ENCODE measurements at places on chromosomes 1 and 21.

- DNase-seq = no peak
These were observed 30.7 kb downstream of the MYOM3 start for GRCh38 chr1:24081190-24081589.

DNA sequence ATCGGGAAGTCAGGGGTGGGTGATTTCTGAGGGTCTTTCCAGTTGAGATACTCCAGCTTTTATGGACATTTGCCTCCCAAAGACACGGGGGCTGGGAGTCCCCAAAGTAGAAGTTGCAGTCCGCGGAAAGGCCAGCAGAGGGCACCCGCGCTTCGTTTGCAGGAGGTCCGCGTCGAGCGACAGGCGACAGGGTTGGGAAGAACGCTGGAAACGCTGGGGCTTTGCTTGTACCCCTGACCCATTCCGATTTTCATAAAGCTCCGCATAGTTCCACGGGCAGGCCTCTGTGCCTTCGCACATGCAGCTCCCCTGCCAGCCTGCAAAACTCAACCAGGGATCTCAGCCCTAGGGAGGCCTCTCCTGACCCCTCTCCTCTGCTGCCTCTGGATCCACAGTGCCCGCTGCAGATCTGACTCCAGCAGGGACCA is 44.2 kb upstream of the LAPTM5 start:
- peak; percentile 80 for DNase-seq

DNA sequence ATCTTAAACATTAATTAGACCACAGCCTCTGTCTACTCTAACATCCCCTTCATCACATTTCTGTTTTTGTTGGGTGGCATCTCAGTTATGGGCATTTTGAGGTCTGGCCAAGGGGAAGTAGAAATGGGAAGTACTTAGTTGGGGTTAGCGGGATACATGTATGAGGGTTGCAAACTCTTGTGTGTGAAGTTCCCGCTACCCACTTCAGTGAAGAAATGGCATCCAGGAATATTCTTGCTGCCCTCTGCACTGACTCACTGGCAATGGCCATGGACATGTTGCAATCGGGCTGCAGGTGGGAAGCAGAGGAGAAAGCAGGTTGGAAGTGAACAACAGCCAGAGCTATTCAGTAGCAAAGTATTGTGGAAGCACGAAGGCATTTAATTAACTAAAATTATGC is 7.4 kb downstream of the CD48 start:
- DNase-seq = no peak

GRCh38 chr1:46735708-46736324 is 16.9 kb upstream of the EFCAB14 start:
- DNase-seq = peak; percentile 75

DNA sequence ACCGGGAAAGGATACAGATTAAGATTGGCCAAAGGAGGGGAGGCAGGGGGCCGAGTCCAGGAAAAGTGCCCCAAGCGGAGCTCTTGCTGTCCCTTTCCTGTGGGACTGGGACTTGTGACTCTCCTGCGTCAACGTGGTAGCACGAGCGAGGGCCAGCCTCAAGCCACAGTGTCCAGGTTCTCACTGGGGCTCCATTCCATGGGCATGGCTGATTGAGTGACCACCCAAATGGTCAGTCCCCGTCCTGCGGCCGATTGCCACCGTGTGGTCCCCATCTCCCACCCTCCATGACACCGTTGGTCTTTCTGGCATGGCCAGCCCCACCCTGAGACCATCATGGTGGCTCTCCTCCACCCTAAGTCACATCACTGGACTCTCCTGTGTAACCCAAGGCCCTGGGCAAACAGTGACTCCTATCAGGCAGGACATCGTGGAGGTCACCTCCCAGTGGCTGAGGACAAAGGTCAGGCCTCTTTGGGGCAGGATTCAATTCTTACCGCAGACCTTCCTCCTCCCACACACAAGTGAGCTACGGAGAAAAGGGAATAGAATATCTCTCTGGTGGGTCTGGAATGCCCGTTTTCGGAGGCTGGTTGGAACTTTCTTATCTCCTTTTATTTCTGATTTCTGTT is 8.9 kb upstream of the C1orf174 start:
- no peak for DNase-seq

DNA sequence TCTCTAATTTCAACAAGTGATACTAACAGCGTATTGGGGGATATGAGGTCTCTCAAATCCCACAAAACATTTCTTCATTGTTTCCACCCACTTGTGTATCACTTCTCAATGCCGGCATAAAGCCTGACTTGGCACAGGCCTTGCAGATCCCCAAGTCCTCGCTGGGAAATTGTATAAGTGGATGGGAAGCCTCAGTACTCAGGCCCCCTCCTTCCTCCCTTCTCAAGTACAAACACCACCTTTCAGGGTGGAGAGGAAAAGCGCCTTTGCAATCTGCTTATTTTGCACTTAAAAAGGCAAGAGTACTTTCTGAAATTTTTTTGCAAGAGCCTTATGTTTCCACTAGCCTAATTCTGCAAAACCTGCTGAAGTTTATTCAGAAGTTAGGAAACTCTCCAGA is 25.8 kb upstream of the KLHDC8A start:
- DNase-seq = peak; percentile 56

DNA sequence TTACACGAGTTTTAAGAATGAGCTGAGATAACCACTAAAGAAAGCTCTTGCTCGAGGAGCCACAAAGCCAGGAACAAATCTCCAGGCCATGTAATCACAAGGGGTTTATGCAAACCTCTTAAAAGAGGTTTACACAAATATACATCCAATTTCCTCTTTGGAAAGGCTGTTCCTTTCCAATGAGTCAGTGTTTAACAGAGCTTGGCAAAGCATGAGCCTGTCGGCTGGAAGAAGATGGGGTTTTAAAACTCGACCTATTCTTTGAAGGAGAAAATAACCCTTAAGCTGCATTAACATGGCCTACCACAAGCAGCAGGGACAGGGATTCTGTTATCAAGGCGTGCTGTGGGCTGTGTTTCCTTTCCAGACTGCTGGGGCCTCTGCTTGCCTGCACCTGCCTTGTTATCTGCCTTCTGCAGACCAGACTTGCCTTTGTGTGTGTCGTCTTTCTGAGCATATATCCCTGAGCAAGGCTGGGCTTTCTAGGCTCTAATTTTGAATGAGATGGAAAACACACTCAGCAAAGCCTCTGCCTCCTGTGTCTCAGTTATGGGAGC is 40.6 kb upstream of the CYP2J2 start:
- DNase-seq = no peak

GRCh38 chr1:22563671-22564602 is 648 bp downstream of the EPHA8 start:
- DNase-seq = no peak

DNA sequence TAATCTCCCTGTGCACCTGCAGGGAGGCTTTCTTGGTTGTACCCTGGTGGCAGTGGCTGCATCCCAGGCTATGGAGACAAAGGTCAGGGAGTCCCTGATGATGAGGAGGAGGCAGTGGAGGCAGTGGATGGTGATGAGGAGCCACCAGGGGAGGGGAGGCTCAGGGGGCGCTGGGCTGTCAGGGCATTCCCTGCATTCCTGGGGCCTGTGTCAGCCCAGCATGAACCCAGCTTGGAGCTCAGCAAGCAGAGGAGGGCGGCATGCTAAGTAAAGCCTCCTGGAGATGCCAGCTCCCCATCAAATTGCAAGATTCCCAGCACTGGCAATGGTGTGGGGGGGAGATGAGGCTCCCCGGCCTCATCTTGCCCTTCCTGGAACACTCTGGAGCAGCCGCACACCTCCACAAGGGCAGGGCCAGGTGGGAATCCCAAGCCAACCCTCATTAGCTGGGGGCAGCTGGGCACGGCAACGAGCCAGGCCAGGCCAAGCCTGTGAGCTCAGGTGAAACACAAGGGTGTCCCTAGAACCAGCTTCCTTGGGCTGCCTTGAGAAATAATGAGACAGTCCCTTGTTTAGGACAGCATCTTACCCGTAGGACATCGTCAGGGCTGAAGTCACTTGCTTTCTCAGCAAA is 469.5 kb downstream of the MATN1 start:
- DNase-seq = no peak

DNA sequence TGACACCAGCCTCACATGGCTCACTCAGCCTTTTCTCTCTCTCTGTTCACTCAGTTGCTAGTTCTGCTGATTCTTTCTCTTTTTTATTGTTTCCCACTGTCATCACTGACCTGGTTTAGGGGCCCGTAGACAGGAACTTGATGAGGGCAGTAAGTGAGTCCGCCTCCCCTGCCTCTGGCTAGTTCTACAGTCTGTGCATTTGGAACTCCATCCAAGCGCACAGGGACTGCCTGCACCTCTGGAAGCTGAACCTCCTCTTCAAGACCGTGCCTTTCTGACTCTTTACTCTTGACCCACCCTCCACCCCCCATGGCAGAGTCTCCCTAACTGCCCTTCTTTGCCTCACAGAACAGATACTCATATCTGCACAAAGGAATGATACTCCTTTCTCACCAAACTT is 4.2 kb downstream of the TENT5C start:
- no peak for DNase-seq

GRCh38 chr1:18960409-18960808 is 3.9 kb upstream of the IFFO2 start:
- DNase-seq = no peak

GRCh38 chr1:59399642-59400041 is 102.7 kb downstream of the FGGY start:
- no peak for DNase-seq

GRCh38 chr1:207890136-207890738 is 20.7 kb downstream of the CD34 start:
- DNase-seq = peak; percentile 58

DNA sequence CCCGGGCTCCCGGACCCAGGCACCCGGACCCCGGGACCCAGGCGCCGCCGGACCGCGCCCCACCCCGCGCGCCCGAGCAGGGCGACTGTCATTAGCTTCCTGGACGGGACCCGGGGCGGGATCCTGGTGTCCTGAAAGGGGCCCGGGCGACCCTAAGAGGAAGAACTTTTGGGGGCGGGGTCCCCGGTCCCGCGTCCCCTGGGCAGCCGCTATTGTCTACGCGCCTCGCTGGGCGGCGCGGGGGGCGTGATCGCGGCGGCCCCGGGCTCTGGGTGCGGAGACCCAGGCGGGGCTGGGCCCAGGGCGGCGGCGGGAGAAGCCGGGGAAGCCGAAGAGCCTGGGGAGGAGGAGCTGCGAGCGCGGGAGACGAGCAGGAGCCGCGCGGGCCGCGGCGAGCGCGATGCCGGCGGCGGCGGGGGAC is 465 bp downstream of the HUNK start:
- peak; percentile 56 for DNase-seq

All from lung (tissue), 17 donors.